Stimulated activated CD8-positive, alpha-beta memory T cell treated with anti-CD3 and anti-CD28 coated beads, Interleukin-4, amount 100 ng/mL, for 24 hours (primary cell): ENCODE measurements at places on chromosomes 7 and 10.

DNA sequence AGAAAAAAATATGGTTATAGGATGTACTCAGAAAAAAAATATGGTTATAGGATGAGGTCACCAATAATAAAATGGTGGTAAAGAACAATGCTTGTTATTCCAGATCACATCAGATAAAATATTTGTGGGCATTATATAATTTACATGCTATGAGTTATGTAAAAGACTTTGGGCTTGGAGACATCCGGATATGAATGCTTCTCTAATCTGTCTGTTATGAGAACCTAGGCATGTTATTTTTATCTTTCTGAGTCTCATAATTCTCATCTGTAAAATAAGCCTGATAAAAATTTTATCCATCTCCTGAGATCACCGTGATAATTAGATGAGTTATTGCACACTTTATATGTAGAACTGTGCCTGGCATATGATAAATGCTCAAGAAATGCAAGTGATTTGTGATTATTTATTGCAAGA lies 37.8 kb downstream of the DKK1 start:
- no peak for DNase-seq

GRCh38 chr7:47697543-47697942 lies 115.6 kb upstream of the TNS3 start:
- DNase-seq: no peak

- no peak for DNase-seq
These were observed 30.6 kb upstream of the PFKFB3 start for GRCh38 chr10:6171881-6172695.

GRCh38 chr10:32893434-32893833 lies 64.6 kb downstream of the ITGB1 start:
- no peak for DNase-seq

DNA sequence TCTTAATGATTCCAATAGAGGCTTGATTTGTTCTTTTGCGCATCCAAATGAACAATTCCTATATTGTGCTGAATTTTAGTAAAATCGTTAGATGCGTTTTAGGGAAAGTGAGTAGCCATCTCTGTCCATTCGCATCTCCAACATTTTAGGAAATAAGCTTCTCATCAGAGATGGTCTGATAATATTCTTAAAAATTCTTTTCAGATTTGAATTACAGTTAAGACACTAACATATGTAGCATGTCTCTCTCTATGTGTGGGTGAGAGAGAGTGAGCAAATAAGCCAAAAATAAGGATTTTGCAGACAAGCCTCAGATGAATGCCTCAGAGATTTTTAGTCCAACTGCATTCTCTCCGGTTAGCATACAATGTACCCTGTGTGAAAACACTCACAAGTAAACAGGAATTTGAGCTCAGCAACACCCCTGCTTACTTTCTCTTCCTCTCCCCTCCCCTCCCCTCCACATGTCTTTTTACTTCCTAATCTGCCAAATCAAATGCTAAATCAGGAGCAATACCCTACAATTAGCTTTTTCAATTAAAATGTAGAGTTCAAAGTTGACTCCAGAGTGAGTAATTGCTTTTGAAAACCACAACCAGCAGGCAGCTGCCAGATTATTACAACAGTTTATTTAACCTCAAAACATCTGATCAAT lies 354.4 kb downstream of the CRPPA start:
- no peak for DNase-seq

- DNase-seq: no peak
These were observed 121.4 kb downstream of the AUTS2 start for GRCh38 chr7:69719717-69720116.

DNA sequence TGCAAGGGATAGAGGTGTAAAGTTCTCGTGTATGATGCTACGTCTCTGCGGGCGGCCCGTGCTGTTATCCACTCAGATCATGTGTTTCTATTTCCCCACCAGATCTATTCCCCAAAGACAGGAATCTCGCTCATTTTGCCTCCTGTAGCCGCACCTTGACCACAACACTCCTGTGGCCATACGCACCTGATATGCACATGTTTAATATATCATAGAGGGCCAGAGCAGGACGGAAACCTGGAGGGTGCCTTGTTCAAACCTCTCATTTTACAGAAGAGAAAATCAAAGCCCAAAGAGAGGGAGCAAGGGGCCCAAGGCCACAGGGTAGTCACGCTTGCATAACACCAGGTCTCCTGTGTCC lies 37.6 kb downstream of the STRA8 start:
- no peak for DNase-seq

DNA sequence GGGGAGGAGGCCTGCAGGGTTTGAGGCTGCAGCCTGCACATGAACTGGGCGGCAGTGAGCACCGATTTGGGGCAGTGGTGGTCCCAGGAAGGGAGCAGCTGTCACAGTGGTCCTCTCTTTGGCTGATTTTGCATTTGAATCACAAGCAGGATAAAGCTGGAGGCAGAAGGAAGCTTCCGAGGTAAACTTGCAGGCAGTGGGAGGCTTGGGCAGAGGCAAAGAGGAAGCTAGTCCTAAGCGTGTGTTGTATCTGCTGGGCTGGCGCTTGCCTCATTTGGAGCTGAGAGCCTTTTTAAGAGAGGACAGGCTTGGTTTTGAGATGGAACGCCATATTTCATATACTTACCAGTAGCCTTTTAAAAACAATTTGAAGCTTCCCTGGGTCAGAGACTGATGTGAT lies 177.2 kb upstream of the PODXL start:
- no peak for DNase-seq

DNA sequence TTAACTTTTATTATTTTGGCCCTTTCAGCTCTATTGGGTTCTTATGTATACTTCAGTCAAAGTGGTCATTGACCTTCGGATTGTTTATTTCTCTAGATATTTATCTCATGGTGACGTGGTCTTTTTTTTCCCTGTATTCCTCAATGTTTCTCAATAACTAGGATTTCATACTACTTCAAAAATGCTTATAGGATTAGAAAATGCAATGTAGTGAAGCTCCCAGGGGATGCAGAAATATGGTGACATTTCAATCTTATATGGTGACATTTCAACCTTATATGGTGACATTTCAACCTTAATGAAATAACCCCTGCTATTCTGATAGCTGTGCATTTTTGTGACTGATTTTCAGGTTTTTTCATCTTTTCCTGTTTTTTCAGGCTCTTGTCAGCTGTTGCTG lies 51.4 kb downstream of the CHRM2 start:
- no peak for DNase-seq

DNA sequence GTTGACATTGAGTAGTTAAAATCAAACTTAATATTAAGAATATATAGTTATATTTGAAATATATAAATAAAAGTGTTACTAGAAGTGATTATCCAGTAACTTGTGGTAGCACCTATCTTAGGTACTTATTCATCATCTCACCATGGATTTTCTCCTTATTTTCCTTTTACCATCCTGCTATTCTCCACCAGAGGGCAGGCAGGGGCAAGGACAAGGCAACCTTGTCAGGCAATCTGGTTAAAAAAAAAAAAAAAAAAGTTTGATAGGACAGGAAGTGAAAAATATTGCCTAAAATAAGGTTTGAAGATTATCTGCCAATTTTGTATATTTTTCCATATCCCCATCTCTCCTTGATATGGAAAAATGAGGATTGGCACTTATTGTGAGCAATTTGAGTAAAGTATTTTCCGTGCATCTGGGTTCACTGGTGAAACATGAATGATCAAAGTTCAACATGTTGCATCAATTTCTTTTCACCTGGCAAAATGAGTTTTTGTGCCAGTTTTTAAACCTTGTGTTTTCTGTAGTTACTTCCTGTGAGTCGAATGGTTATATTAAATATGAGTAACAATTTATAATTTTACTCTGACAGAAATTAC lies 256.7 kb downstream of the AGMO start:
- no peak for DNase-seq

GRCh38 chr7:37982423-37982822 lies 62.0 kb downstream of the EPDR1 start:
- DNase-seq: no peak

- no peak for DNase-seq
These were observed 104.7 kb downstream of the TMEM178B start for GRCh38 chr7:141178486-141179135.

- DNase-seq: no peak
These were observed 106.8 kb downstream of the UBE2H start for GRCh38 chr7:129845972-129846327.

DNA sequence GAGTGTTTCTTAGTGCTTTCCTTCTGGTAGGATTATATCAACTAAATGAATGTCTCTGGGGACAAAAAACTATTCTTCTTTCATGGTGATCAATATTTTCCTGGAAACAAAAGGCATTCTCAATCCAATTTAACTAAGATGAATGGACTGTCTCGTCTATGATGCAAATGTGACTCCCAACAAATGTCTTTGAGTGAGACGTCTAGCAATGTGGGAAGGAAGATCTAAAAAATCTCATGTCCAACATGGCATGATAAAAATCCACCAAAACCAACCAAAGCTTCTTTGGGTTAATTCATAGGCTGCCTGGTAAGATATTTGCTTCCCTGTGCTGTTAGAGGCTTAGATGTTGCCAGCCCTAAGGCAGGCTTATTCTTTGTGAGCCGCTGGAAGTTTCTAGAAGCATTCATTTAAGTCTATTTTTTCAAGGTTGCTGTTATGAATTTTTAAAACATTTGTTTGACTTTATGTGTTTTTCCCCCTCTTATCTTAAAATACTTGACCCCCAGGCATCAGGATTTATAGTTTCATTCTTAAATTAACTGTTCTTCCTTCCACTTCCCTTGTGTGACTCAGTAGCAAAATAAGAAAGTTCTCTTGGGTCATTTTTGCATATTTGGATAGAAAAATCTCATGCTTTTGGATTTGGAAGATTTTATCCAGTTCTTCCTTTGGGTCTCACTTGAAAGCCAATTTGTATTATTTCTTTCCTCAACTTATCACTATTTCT lies 156.3 kb downstream of the NRP1 start:
- DNase-seq: no peak

DNA sequence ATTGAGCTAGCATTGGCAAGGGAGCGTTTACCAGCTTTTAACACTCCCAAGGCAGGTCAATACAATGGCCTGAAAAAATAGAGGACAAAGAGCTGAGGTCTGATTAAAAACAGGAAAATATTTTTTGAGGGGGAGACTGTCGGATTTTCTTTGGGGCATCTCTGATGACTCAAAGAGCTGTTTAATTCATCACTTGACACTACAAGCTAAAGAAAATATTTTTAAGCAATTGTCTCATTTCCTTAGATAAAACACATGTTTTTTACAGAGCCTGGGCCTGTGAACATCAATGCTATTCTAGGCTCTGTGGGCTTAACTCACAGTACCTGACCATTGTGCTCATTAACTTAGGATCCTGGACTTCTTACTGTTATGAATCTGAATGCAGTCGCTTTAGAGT lies 100.8 kb downstream of the NRP1 start:
- DNase-seq: no peak

DNA sequence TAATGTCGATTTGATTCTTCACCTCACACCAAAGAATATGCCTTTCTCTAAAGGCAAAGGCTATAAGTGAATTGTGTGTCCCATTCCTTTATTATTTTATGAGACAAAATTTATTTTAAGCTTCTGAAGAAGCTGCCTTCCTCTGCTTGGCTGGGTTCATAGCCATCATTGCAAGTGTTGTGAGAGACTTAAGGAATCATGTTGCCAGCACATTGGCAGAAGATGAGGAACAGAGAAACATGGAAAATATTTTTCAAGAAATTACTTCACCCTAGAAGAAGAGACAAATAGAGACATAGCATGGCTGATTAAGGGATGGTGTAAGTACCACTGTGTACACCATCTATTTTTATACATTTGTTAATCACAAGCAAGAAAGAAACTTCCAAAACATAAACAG lies 230.1 kb upstream of the SEMA3E start:
- no peak for DNase-seq

DNA sequence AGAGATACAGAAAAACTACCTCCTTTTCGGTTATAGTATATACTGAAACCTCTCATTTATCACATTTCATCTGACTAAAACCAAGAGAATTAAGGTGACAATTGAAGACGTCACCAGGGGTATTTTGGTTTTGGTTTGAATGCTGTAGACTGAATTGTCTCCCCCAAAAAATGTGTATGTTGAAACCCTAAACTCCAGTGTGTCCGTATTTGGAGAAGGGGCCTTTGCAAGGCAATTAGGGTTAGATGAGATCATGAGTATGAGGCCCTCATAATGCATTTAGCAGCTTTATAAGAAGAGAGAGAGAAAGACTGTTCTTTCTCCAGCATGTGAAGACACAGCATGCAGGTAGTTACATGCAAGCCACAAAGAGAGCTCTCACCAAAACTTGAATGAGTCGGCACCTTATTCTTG lies 59.5 kb downstream of the CACNA2D1 start:
- DNase-seq: no peak
